CD4-positive, alpha-beta memory T cell (primary cell): ENCODE measurements at places on chromosomes 12 and 14. TPM values are rescaled to one million over a fixed set of nuclear protein-coding genes. Genes with fewer than 3 reads are reported as not detected.

The TAS2R19 gene
- 2.1 TPM for total RNA-seq

The STYK1 gene
- not detected for total RNA-seq

The HAL gene
- 2.0 TPM for total RNA-seq

The KCNMB4 gene
- 1.1 TPM for total RNA-seq

The MYF6 gene
- total RNA-seq = not detected

The TSPAN8 gene
- total RNA-seq = not detected

The AVPR1A gene
- total RNA-seq = not detected

The KCNA5 gene
- not detected for total RNA-seq

The KRT85 gene
- not detected for total RNA-seq

The SERPINA5 gene
- total RNA-seq = not detected

The LBHD2 gene
- total RNA-seq = not detected

The SLCO1B1 gene
- not detected for total RNA-seq

The TESPA1 gene
- total RNA-seq = 287 TPM

The MRPS35 gene
- total RNA-seq = 20.3 TPM

The HPD gene
- not detected for total RNA-seq

The ASIC1 gene
- total RNA-seq = 0.26 TPM

The DDX47 gene
- 66.5 TPM for total RNA-seq

The FGF23 gene
- total RNA-seq = not detected

The ANO2 gene
- total RNA-seq = not detected

The SMIM41 gene
- total RNA-seq = not detected

The AQP6 gene
- not detected for total RNA-seq

The RERGL gene
- not detected for total RNA-seq

The TRIM9 gene
- 0.55 TPM for total RNA-seq
